ENCODE measurements at places on chromosomes 1 and 21.

GRCh38 chr21:28159396-28159795, 833.3 kb downstream of the LTN1 start:
- DNase-seq: no peak

GRCh38 chr1:59146651-59147358, 150.1 kb upstream of the FGGY start:
- peak; percentile 26 for DNase-seq

- DNase-seq: no peak
Observed at GRCh38 chr21:31503467-31503866, 156.0 kb upstream of the SOD1 start.

- DNase-seq: no peak
Observed at GRCh38 chr1:231383159-231383860, 38.8 kb downstream of the EGLN1 start.

GRCh38 chr1:110606657-110607535, 738 bp upstream of the KCNA2 start:
- no peak for DNase-seq

- DNase-seq: no peak
Observed at GRCh38 chr21:43717967-43718871, 710 bp upstream of the PDXK start.

- DNase-seq: no peak
Observed at GRCh38 chr1:155809088-155809487, 47.9 kb downstream of the GON4L start.

DNA sequence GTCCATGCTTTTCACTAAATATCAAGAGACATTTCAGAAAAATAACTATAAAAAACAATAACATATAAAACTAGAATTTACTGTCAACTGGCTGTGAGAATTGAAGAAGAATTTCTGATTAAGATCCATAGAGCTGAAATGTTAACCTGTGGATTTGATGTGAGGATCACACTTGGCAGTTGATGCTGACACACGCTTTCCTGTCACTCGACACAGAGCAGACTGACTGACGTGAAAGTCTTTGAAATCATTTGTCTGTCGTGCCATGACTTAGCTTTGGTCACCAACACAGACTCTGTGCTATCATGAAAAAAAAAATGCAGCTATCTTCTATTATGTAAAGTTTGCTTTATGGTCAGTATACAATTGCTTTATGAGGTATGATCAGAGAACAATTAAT, 706.0 kb upstream of the ZP4 start:
- no peak for DNase-seq

DNA sequence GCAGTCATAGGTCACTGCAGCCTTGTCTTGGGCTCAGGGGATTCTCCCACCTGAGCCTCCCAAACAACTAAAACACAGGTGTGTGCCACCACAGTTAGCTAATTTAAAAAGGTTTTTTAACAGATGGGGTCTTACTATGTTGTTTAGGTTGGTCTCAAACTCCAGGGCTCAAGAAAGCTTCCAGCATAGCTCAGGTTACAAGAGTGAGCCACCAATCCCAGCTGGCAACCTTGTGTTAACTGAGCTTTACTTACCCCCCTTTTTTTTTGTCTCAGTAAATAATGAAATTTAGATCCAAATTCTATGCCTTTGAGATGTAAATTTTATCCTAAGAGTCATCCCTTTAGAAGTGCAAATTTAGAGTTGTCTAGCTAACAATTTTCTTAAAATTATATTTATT, 103.9 kb upstream of the OLFM3 start:
- no peak for DNase-seq

DNA sequence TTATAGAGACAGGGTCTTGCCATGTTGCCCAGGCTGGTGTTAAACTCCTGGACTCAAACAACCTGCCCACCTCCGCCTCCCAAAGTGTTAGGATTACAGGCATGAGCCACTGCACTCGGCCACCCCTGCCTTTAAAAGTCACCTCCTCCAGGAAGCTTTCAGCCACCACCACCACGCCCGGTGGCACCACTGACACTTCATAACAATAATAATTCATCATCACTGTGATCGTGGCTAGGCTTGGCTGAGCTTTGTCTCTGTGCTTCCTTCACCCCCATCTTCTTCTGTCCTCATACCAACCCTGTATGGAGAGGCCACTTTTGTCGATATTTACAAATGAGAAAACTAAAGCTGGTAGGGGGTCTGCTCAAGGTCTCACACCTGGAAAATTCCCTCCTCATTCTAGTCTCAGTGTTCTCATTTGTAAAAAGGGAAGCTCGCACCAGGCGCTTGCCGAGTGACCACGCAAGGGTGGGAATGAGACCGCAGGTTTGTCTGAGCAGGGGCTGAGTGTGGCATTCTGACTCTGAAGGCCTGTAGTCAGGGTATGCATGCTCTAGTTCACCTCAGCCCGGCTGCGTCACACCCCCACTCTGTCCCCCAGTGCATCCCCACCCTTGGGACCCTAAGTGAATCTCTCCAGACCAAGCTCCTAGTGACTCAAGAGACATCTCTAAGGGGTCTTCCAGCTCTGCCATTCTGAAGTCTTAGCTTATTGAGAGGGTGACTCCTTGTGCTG, 12.9 kb upstream of the EPHA2 start:
- no peak for DNase-seq

GRCh38 chr1:203601716-203602309, 24.8 kb upstream of the ATP2B4 start:
- no peak for DNase-seq

Data from stimulated activated CD8-positive, alpha-beta memory T cell treated with anti-CD3 and anti-CD28 coated beads, Interleukin-15, amount 100 ng/mL, for 48 hours (primary cell).